ENCODE measurements at places on chromosomes 2 and 18. TPM values are rescaled to one million over a fixed set of nuclear protein-coding genes. Genes with fewer than 3 reads are reported as not detected.

DNA sequence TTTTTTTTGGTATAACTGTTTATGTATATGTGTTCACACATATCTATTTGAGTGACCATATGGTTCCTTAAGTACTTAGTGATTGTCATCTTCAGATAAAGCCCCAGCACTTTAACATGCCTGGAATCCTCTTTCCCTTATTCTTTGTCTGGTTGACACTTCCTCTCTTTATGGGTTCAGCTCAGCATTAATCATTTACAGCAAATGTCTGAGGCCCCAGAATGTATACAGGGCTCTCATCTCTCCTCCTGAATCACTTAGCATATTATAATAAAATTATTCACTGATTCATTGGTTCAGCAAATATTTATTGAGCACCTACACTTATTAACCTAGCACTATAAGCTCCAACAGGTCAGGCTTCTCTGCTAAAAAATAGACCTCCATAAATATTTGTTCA lies 43.5 kb upstream of the CD28 start:
- DNase-seq = no peak

- DNase-seq = peak; percentile 80
Measured at GRCh38 chr2:71934595-71935261, 212.9 kb downstream of the CYP26B1 start.

- DNase-seq = peak; percentile 86
Measured at GRCh38 chr18:36179562-36180355, 7.5 kb upstream of the MOCOS start.

The SNED1 gene
- total RNA-seq = 8.0 TPM

DNA sequence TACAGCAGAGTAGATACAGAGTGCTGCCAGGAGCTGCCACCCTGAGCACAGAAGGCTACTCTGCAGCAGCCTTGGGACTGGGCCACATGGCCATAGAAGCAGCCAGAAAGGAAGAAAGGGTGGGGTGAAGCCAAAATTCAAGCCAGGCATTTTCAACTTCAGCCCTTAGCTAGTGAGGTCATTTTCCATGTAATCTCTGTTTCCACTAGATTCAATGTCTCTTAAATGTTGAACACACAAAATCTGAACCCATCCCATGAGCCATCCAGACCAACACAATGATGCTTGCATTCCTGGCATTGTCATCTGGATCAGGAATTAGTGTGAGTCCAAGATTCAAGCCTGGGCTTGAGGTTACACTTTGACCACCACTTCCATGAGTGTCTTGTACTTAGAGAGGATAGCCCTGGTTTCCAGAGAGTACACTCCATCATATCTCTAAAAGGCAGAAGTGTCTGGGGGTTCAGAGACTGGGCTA lies 243.6 kb downstream of the OSR1 start:
- DNase-seq = peak; percentile 58

GRCh38 chr2:36380624-36381481 lies 25.3 kb downstream of the CRIM1 start:
- peak; percentile 42 for DNase-seq

DNA sequence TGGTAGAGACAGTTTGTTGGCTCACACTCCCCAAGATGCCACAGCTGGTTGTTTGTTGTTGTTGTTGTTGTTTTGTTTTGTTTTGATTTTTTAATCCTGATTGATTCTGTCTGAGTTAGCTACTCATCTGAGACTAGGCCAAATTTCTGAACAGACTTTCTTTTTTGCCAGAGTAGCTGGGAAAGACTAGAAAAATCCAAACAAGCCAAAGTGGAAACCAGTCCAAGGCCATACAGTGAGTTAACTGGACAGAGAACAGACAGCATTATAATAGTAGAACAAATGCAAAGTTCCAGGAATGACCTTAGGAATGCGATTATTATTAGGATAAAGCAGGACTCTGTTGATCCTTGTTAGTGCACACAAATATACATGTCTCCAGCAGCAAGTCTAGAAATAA lies 43.8 kb upstream of the CYP26B1 start:
- no peak for DNase-seq

- no peak for DNase-seq
Measured at GRCh38 chr18:23703057-23703986, 14.1 kb downstream of the LAMA3 start.

The POTEI gene
- not detected for total RNA-seq

- DNase-seq = no peak
Measured at GRCh38 chr2:238295144-238296112, 7.0 kb upstream of the PER2 start.

The SOS1 gene
- 24.2 TPM for total RNA-seq

The SPHKAP gene
- 113 TPM for total RNA-seq

- DNase-seq = peak; percentile 93
Measured at GRCh38 chr2:152200565-152201465, 25.3 kb upstream of the STAM2 start.

DNA sequence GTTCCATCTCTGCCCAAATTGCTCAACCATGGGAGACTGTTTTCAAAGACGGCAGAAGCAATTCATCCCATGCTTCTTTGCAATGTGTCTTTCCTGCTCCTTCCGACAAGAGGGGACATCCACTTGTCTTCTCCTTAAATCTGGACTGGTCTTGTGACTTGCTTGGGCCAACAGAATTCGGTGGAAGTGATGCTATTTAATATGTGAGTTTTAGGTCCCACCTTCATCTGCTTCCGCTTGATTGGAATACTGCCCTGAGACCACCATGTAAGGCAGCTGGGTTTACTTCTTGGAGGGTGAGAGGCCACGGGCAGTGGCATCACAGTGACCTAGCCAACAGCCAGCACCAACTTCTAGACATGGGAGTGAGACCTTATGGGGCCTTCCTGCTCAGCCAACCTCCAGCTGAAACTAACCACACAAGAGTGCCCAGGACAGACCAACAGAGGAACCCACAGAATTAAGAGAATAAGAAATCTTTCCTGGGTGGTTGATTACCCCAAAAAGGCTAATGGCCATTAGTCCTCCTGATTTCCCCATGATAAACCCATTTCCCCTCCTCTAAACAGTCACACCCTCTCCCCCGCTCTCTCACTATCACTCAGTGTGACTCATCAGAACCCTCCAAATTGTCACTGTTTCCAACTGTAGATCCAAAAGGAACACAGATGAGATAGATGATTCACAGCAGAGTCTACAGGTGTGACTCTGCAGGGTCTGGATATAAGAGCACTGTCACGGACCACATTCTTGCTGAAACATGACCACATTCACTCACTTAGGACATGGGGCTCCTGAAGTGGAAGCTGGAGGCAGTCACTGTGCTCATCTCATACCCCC lies 16.2 kb upstream of the RHOB start:
- no peak for DNase-seq

The QPCT gene
- 1.2 TPM for total RNA-seq

The ASPRV1 gene
- total RNA-seq = 0.78 TPM

DNA sequence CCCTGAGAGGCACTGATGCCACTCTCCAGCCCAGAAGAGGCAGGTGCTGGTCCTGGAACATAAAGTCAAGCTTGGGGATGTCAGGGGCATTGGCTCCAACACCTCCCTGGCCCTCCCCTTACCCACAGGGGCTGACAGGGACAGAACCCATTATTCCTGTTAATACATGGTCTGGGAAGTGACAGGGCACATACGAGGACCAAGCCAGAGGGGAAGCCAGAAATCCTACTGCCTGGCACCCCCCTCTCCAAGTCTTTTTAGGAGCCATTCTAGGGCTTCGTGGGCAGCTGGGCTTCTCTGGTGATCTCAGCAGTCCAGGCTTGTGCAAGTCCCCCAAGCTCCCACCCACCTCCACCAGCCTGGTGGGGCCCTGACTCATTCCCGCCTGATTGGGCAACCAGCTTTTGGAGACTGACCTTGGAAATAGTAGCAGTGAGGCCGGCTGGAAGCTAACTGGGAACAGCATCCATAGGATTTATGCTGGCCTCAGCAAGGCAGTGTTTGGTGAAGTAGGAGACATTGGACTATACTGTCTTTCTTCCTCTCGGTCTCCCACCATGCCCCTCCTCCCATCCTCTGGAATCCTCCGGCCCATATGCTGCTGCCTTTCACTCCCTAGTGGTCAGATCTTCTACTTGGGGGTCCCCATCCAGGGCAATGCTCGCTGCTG lies 86.4 kb upstream of the HK2 start:
- no peak for DNase-seq

- no peak for DNase-seq
Measured at GRCh38 chr2:137966043-137966442, 1.8 kb downstream of the HNMT start.

DNA sequence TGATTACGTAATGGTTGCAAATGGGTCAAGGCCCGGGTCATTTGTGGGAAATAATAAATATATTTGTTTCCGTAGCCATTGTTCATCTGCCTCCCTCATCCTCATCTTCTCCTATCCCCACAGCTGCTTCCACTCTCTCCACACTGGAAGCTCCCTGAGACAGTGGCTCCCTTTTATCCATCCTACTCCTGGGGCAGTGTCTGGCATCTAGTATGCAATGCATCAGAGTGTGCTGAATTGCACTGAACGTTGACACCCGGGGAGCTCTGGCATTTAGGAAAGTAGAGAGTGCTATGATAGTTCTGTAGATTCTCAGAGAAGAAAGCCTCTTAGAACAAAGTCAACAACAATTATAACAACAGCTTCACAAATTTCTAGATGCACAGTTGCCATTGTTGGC lies 45.5 kb upstream of the NAB1 start:
- DNase-seq = no peak

The ALPP gene
- total RNA-seq = not detected

The EVA1A gene
- total RNA-seq = 0.97 TPM

The SLC66A2 gene
- 25.4 TPM for total RNA-seq

The DLX1 gene
- total RNA-seq = not detected

GRCh38 chr2:222806526-222807137 lies 54.2 kb upstream of the ACSL3 start:
- no peak for DNase-seq

The PTPN18 gene
- total RNA-seq = 15.7 TPM

DNA sequence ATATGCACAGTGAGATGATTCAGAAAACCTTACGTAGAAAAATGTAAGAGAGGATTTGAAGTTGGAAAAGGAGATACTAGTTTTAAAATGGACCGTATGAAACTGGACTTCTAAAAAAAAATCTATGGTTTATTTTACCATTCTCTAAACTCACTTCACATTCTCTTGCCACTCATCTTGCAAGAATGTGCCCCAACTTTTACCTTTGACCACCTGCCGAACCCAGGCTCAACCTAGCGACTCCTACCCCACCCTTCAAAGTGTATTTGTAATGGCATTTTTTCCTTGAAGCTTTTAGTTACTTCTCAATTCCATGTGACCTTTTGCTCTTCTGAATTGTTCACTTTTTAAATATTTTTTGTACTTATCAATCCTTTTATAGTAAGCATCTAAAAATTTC lies 160.8 kb downstream of the PHLPP1 start:
- no peak for DNase-seq

DNA sequence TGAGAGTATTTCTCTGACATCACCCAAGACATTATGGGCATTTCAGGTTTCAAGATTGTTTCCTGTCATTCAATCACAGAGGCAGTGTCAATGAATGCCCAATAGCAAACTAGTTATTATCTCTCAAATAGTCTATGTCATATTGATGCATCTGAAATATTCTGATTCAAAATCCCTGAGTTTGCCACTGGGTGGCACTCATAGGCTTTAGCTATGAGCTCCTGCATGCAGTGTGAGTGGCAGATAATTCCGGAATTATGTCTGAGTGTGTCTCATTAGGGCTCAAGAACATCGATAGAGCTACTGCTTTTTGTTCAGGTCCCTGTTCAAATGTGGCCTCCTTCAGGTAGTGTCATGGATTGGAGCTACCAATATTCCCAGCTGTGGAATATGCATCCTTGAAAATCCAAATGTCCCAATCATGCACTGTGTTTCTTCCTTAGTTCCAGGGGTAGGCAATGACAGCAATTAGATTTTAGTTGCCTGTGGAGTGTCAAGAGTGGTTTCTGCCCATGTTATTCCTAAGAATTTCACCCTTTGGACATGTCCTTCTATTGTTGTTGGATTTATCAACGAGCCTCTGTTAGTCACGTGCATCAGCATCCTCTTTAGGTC lies 7.8 kb upstream of the OR6B3 start:
- no peak for DNase-seq

The SMYD1 gene
- total RNA-seq = 468 TPM

DNA sequence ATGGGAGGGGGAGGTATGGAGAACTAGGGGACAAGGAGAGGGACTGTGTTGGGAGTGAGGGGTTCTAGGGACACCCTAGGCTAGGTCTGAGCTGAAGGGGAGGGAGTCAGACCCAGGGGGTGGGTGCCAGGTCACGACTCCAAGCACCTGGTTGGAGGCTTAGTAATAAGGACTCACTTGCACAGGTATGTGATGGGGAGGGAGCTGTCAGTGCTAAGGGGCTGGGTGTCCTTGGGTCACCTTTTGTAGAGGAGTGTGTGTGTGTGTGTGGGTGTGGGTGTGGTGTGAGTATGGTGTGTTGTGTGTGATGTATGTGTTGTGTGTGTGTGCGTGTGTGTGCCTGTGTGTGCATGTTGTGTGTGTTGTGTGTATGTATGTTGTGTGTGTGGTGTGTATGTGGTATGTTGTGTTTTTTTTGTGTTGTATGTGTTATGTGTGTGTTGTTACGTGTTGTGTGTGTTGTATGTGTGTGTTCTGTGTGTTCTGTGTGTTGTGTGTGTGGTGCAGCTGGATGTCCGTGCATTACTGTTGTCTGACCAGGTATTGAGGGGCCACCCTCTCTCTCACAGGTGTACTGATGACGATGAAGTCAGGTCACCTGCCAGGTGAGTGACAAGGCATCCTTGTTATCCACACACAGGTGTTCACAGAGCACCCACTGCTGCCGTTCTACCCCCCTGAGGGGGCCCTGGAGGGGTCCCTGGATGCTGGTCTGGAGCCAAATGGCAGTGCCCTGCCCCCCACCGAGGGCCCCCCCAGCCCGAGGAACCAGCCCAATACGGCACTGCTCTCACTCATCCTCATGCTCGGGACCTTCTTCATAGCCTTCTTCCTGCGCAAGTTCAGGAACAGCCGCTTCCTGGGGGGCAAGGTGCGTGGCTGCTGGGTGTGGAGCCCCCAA lies 9.8 kb downstream of the SLC4A3 start:
- no peak for DNase-seq

GRCh38 chr2:240398661-240399267 lies 36.7 kb upstream of the GPC1 start:
- peak; percentile 35 for DNase-seq

The ACTR3 gene
- total RNA-seq = 106 TPM

- DNase-seq = no peak
Measured at GRCh38 chr18:5721924-5722323, 173.4 kb downstream of the TMEM200C start.

- DNase-seq = no peak
Measured at GRCh38 chr2:88042476-88042875, 13.1 kb downstream of the KRCC1 start.

The C2orf72 gene
- 0.05 TPM for total RNA-seq

The GGCX gene
- total RNA-seq = 25.1 TPM

The FAM110C gene
- total RNA-seq = 1.9 TPM

DNA sequence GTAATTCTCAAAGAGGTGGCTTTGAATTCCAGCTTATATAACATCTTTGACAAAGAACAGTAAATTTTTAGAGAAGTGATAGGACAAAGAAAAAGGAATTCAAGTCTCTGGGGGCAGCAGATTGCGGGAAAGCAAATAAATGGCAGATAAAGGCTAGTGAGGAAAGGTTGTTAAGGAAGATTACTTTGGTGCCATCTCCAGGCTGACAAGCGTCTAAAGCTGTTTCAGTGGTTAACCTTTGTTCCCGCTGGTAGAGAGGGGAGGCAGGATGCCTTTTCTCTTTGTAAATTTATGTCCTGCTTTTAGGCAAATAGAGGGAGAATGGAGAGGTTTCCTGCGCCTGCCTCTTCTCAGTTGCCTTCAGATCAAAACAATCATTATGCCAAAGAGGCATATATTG lies 431.2 kb upstream of the CHST9 start:
- DNase-seq = no peak

The C2orf80 gene
- total RNA-seq = not detected

The RRM2 gene
- total RNA-seq = 1.9 TPM

The VIT gene
- total RNA-seq = 19.4 TPM

- DNase-seq = no peak
Measured at GRCh38 chr2:241982706-241983570, 113.4 kb downstream of the RTP5 start.
